Left cardiac atrium (tissue), 4 donors: ENCODE measurements at places on chromosomes 5 and 9. TPM values are rescaled to one million over a fixed set of nuclear protein-coding genes. Genes with fewer than 3 reads are reported as not detected.

C8G gene
- total RNA-seq, result 0.88 TPM

GARIN3 gene
- total RNA-seq, result not detected

GRIN3A gene
- total RNA-seq, result 0.59 TPM

NTMT1 gene
- 43.4 TPM for total RNA-seq

CDKN2B-AS1 gene
- 0.13 TPM for total RNA-seq

C5orf52 gene
- not detected for total RNA-seq

PCDHA12 gene
- total RNA-seq, result 0.15 TPM

ANXA6 gene
- total RNA-seq, result 218 TPM

DNA sequence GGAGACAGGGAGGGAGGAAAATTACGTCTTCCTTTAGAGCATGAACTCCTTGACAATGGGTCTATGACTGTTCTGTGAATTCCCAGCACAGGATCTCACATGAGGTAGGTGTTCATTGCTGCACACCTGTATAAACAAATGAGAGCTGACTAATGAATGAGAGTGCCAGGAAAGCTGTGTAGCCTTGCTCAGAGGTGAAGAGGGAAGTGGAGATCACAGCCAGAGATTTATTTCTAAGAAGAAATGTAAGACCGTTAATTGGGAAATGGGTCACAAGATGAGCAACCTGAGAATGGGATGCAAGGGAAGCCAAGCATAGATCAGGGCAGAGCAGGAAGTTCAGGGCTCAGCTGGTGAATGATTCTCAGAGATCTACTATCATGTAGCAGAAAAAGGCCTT, 295.1 kb downstream of the CDK5RAP2 start:
- DNase-seq, result no peak

DNA sequence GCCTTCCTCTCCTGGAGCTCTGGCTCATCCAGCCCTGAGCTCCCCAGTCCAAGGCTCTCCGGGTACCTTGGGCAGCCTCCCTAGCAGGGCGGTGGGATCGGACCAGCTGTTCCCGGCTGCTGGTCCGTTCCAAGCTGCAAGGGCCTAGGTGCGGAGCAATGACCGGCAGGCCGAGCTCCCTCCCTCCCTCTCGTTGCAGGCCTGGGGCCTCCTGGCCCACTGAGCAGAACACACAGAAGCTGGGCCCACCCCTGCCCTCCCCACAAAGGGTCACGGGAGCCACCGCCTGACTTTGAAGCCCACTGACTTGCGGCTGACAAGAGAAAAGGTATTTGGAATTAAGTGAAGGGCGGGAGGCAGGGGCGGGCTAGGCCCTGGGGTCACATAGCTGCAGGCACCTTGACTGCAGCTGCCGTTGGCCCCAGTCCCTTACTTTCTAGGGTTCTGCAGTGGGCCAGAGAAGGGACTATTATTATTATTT, 104.7 kb upstream of the IER5L start:
- no peak for DNase-seq

GRCh38 chr5:149011084-149011483, 51.8 kb downstream of the SH3TC2 start:
- no peak for DNase-seq

- DNase-seq, result no peak
Measured at GRCh38 chr5:173329491-173330337, 1.5 kb upstream of the STC2 start.

GRCh38 chr9:6226696-6227095, 11.1 kb downstream of the IL33 start:
- DNase-seq, result no peak

DNA sequence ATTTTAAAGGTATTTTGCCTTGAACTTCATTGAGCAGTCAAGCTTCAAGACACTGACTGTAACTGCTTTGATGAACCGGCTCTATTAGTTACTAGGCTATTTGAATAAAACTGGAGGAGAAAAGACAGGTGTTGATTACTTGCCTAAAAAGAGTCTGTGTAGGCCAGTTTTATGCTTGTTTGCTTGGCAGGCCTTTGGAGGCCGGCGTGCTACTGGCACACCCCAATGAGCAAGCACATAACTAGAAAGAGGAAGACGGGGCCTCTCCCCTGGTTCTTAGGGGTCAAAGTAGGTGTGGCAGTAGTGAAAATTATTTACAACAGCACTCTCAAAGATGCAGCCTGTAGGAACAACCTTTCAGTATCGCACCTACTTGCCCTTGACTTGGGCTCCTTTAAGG, 2.1 kb upstream of the ZFR start:
- no peak for DNase-seq

GRCh38 chr9:124394596-124394995, 20.6 kb downstream of the PSMB7 start:
- no peak for DNase-seq

DNA sequence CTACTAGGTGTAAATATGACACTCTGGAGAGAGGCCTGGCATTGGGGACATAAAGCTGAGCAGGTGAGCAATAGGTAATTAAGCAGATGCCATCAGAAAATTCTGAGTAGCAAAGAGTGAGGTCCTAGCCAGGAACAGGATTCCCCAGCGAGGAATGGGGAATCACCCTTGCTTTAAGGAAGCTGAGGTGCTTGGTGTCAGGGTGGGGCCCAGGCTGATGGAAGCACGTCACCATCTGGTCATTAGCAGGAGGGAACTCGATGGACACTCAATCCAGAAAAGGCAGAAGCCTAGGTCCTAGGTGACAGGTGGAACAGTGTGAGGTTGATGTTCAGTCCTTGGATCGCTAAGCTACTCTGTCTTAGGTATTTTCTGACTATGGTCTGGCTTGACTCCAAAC, 562.7 kb upstream of the DAP start:
- no peak for DNase-seq

GRCh38 chr5:17374973-17375742, 122.9 kb upstream of the TAF11L2 start:
- no peak for DNase-seq

GRCh38 chr5:127766676-127767335, 63.6 kb downstream of the CCDC192 start:
- no peak for DNase-seq

- DNase-seq, result no peak
Measured at GRCh38 chr5:147733075-147733474, 49.5 kb downstream of the JAKMIP2 start.

DNA sequence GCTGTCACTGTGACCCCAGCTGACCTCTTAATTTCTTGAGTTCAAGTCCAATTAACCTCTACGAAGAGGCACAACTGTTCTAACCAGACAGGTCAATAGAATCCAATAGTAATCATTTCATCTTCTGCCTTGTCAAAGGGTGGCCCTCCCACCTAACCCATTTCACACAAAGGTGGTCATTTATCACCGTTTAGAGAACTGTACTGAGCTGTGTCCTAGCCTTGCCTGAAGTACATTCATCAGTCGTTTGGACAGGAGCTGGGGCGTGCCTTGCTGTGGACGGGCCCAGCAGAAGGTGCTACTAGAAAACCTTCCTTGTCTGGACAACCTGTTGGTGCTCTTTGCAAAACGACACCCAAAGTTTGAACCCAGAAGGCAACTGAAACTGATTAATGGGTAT, 605.4 kb downstream of the ISL1 start:
- no peak for DNase-seq

DNA sequence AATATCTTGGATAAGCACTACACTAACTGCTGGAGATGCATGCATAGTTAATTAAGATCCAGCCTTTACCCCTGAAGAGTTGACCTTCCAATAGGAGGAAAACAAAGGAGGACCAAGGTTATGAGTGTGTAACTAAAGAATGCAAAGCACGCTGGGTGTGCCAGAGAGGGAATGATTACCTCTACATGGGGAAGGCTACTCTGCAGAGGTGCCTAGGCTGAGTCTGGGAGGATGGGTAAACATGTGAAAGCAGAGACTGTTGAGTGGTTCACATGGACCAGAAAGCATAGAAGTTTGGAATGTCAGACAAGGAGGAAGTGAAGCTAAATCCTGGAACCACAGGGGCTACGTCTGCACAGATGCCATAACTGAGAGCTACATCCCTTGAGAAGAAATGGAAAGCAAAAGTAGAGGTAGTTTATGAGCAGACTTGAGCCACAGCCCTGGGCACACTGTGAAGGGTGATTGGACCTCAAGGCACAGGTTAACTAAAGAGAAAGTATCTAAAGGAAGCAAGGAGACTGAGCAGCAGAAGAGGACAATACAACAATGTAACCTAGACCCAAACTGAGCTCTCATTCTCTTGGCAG, 176.2 kb downstream of the DENND1A start:
- DNase-seq, result no peak

GRCh38 chr5:154583671-154584177, 105.7 kb upstream of the HAND1 start:
- DNase-seq, result no peak

- no peak for DNase-seq
Measured at GRCh38 chr5:149352169-149352568, 5.7 kb upstream of the PCYOX1L start.

- peak; percentile 34 for DNase-seq
Measured at GRCh38 chr5:54663866-54664265, 146.3 kb downstream of the SNX18 start.

GRCh38 chr5:38534156-38534453, 22.3 kb downstream of the LIFR start:
- no peak for DNase-seq

- DNase-seq, result no peak
Measured at GRCh38 chr9:127866535-127866934, 10.9 kb downstream of the AK1 start.

DNA sequence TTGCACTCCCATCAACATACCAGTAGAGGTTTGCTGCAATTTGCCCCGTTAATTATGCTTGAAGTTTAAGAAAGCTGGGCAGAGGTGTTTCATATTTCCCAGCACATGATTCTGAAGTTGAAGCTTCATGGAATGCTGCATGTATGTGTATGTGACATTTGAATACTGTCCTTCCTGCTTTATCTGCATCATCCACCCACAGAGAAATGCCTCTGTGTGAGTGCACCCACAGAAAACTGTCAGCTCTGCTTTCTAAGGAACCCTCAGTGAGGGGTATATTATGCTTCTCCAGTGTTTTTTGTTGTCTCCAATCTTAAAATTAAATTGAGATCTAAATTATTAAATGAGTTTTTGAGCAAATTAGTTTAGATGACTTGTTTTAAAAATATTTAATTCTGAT, 358.1 kb upstream of the PIK3R1 start:
- no peak for DNase-seq

- DNase-seq, result no peak
Measured at GRCh38 chr5:132663771-132664695, 6.1 kb downstream of the IL13 start.

DNA sequence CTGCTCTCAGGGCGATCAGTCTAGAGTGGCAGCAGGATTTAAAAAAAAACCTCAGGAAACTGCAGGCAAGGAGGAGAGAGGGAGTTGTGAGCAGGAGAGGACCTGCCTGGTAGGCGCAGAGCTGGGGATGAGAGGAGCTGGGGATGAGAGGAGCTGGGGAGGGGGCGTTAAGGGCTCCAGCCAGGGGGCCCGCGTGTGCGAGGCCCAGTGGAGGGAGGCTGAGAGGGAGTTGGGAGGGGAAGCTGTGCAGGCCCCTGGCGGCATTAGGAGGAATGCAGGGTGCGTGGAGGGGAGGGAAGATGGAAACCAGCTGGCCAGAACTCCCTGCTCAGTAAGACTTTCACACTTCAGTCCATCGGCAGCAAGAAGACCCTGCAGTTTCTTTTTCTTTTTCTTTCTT, 45.2 kb upstream of the HMCN2 start:
- no peak for DNase-seq

GRCh38 chr5:153903321-153903720, 135.4 kb downstream of the FAM114A2 start:
- no peak for DNase-seq

DNA sequence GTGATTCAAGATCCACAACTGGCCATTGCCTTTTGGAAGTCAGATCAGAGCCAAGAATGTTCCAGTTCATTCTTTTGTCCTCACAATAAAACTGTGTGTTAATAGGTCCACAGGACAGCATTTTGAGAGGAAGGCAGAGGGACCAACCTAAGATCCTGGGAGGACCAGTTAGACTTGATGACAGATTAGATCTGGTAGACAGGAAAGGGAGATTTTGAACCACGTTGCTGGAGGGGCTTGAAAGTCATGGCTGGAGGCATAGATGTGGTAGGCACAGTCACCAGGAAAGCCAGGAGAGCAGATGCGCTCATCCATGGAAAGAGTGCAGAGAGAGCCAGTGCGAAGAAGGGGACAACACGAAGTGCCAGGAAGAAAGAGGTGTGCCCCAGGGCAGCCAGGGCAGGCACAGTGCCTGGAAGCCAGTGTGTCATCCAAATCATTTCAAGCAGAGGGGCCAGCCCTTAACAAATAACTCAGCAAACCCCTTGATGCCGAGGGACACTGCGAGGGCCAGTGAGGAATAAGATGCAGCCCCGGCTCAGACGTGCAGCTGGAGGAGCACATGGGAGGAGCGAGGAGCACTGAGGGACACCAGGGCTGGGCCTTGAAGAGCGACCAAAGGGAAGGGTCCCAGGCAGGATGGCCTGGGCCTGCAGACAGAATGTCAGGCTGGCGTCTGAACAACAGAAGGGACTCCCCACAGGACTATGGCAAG, 12.8 kb upstream of the SLC2A8 start:
- no peak for DNase-seq

GRCh38 chr5:68456756-68457217, 241.2 kb downstream of the PIK3R1 start:
- peak; percentile 36 for DNase-seq

GRCh38 chr5:170633235-170634081, 129.6 kb downstream of the KCNIP1 start:
- peak; percentile 56 for DNase-seq

GRCh38 chr5:101142102-101142501, 239.0 kb upstream of the ST8SIA4 start:
- DNase-seq, result no peak

- DNase-seq, result no peak
Measured at GRCh38 chr9:103811462-103811861, 282.6 kb upstream of the SMC2 start.

DNA sequence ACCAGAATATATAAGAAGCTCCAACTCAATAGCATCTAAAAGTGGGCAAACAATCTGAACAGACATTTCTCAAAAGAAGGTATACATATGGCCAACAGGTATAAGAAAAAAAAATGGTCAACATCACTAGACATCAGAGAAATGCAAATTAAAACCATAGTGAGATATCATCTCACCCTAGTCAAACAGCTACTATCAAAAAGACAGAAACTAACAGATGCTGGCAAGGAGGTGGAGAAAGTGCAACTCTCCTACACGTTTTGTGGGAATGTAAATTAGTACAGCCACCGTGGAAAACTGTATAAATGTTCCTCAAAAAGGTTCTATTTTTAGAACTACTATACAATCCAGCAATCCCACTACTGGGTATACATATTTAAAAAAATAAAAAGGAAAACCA, 199.9 kb upstream of the SMC2 start:
- DNase-seq, result no peak

DNA sequence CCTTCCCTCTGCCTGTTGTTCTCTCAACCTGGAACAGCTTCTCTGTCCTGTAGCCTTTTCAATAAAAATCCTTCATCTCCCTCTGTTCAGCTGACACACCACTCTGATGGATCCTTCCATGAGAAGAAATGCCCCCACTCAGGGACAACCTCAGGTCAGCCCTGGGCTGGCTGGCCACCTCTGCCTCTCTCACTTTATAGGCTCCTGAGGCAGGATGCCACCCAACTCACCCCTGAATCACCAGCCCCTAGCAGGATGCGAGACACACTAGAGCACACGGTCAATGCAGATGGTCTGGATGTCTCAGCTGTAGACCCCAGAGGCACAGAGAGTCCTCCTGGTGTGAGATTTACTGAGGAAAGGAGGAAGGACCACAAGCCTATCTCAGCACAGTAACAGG, 93.8 kb downstream of the GABBR2 start:
- no peak for DNase-seq
